ENCODE measurements at places on chromosomes 6 and 20.
A peak's percentile ranks its signal among the peaks of the same experiment; 100 is the strongest.

- no peak for DNase-seq
Measured at GRCh38 chr6:68990317-68990716, 355.2 kb downstream of the ADGRB3 start.

GRCh38 chr6:107509506-107509905 is 19.6 kb downstream of the SOBP start:
- no peak for DNase-seq

DNA sequence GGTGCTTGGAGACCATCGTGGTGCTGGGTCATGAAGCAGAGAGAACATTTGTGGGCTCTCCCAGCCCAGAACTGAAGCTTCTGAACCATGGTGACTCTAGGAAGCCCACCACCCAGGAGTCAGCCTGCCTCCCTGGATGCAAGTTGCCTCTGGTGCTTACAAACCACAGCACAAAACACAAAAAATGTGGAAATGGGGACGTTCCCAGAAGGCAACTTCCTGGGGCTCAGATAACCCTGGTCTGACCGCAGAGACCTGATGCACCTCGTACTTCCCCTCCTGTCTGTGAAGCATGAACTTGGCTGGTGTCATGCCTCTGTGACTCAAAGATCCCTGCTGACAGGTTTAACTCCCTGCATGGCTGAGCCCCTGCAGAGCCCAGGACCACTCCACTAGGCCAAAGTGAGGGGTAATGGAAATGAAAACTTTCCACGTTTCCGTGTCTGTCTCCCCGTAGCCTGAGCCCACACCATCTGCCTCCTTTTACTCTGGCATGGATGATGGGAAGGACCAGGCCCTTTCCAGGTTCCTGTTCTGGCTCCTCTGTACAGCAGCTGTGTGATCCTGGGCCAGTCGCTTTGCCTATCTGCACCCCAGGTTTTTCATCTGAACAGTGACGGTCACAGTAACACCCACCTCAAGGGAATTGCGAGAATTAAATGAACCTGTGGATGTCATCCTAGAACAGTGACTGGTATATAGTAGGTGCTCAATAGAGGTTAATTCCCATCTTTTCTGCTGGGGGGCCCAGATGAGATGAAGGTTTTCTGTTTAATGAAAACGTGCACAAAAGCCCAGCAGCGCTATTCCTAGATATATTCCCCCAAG is 57.7 kb downstream of the PPP1R16B start:
- peak; percentile 62 for DNase-seq

- peak; percentile 77 for DNase-seq
Measured at GRCh38 chr6:111793711-111794111, 79.5 kb downstream of the FYN start.

DNA sequence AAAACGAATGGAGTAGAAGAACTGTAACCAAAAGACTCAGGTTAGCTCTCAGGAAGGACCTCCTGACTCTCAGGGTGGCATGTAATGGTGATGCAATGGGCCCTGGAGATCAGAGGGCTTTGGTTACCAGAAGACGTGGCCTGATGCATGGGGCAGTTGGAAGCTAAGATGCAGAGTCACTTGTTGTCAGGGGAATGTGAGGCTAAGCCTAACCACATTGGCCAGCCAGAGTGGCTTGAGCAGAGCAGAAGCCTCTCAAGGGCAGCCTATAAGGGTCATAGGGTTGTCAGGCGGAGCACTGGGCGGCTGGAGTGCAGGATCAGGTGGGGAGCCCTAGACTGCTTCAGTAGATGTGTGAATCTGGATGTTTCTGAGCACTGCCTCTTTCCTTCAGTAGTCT is 5.9 kb downstream of the CNBD2 start:
- no peak for DNase-seq

GRCh38 chr6:132011582-132011981 is 60.4 kb upstream of the CCN2 start:
- no peak for DNase-seq

GRCh38 chr6:149939909-149940671 is 1.7 kb upstream of the ULBP2 start:
- no peak for DNase-seq

- no peak for DNase-seq
Measured at GRCh38 chr20:6611911-6612605, 155.4 kb upstream of the BMP2 start.
